Muscle of leg (tissue), 16 donors: ENCODE measurements at places on chromosomes 1 and 21. TPM values are rescaled to one million over a fixed set of nuclear protein-coding genes. Genes with fewer than 3 reads are reported as not detected.
A peak's percentile ranks its signal among the peaks of the same experiment; 100 is the strongest.

The PTPRU gene
- polyA plus RNA-seq: 12.0 TPM

The ABCA4 gene
- 0.39 TPM for polyA plus RNA-seq

The MROH7 gene
- 2.1 TPM for polyA plus RNA-seq

The CLDN17 gene
- not detected for polyA plus RNA-seq

The CHI3L1 gene
- 0.59 TPM for polyA plus RNA-seq

The GRHL3 gene
- 7.7 TPM for polyA plus RNA-seq

The PROK1 gene
- polyA plus RNA-seq: not detected

The VCAM1 gene
- polyA plus RNA-seq: 11.0 TPM

The ANGPTL3 gene
- 0.09 TPM for polyA plus RNA-seq

The INPP5B gene
- 13.6 TPM for polyA plus RNA-seq

The PLA2G2D gene
- polyA plus RNA-seq: not detected

The S100A3 gene
- 0.96 TPM for polyA plus RNA-seq

DNA sequence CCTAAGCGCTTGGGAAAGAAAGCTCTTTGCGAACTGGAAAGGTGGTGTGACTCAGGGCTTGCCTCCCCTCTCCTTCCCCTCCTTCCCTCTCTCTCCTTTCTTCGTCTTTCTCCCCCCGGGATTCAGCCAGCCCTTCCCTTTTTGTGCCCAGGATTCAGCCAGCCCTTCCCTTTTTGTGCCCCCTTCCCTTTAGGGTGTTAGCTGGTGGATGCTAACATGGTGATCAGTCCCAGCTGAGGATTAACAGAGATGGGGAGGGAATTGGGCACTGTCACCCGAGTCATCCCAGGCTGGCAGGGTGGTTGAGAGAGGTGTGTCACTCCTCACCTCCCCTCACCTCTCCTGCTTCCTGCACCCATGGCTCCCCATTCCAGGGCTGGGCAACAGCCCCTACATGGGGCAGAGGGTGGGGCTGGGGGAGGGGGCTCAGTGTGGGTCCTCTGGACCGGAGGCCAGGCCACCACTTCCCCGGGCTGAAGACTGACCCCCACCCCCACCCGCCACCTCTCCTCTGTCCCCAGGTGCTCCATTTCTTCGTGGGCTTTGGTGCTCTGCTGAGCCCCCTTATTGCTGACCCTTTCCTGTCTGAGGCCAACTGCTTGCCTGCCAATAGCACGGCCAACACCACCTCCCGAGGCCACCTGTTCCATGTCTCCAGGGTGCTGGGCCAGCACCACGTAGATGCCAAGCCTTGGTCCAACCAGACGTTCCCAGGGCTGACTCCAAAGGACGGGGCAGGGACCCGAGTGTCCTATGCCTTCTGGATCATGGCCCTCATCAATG, 51.5 kb downstream of the ELK4 start:
- peaks cover 24% of the 10 kb centered on the region for H3K27me3 ChIP-seq
- H3K36me3 ChIP-seq: no peaks in the 10 kb centered on the region

DNA sequence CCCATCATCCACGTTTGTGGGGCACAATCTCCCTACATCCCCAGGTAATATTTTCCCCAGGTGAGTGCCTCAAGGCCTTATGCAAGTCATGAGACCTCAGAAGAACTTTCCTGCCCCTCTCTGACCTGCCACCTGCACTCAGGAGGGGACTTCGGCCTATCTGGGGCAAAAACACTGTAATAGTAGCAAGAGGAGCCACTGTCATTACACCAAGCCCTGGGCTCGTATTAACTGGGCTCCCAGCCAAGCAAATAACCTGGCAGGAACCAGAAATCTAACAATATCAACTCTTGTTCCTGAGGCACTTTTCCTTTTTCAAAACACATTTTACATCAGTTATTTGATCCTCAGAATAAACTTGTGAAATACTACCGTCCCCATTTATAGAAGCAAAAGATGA, 30.9 kb downstream of the LAMB3 start:
- peaks cover 2% of the 10 kb centered on the region for H3K27me3 ChIP-seq
- no peak for DNase-seq
- peaks cover 76% of the 10 kb centered on the region for H3K4me1 ChIP-seq
- H3K36me3 ChIP-seq: no peaks in the 10 kb centered on the region

DNA sequence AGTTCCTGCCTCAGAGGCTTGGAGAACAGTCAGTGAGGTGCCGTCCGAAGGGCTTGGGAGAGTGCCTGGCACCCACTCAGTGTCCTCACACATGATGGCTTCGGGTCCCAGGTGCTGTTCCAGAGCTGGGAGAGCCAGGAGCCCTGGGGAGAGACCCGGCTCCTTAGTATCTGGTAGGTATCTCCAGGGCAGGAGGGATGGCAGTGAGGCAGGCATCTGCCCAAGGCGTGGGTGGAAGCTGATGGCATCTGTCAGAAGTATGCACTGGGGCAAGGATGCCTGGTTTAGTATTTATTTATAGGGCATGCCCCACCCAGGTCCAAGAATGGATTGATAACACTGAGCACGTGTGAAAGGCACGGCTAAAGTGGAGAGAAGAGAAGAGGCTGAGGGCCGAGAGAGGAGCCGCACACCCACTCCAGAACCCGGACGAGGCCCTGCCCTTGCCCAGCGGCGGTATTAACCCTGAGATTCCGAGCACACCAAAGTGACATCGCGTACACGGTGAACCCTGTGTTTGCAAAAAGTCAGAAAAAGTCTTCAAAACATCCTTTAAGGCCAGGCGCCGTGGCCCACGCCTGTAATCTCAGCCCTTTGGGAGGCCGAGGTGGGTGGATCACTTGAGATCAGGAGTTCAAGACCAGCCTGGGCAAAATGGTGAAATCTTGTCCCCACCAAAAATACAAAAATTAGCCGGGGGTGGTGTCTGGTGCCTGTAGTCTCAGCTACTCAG, 2.4 kb downstream of the TP73 start:
- H3K36me3 ChIP-seq: no peaks in the 10 kb centered on the region
- peaks cover 74% of the 10 kb centered on the region for H3K27me3 ChIP-seq
- no peak overlapping the region for H3K4me3 ChIP-seq
- peaks cover 28% of the 10 kb centered on the region for H3K4me1 ChIP-seq
- DNase-seq: no peak

DNA sequence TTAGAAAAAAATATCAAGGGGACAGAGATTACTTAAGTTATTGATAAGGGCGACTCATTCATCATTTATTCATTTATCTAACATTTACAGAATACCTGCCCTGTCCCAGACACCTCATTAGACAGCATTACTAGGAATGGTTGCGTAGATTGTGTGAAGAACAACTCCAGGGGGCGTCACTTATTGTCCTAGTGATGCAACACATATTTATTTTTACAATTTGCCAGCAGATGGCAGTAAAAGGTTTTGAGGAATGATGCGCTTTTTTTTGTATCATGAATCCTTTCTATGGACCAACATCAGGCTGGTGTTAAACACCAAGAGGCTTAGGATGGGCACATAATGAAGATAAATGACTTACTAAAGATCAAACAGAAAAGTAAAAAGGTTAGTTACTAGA, 5.5 kb downstream of the NCAM2 start:
- H3K4me3 ChIP-seq: no peak overlapping the region
- no peaks in the 10 kb centered on the region for H3K36me3 ChIP-seq
- no peaks in the 10 kb centered on the region for H3K27me3 ChIP-seq
- no peaks in the 10 kb centered on the region for H3K4me1 ChIP-seq

DNA sequence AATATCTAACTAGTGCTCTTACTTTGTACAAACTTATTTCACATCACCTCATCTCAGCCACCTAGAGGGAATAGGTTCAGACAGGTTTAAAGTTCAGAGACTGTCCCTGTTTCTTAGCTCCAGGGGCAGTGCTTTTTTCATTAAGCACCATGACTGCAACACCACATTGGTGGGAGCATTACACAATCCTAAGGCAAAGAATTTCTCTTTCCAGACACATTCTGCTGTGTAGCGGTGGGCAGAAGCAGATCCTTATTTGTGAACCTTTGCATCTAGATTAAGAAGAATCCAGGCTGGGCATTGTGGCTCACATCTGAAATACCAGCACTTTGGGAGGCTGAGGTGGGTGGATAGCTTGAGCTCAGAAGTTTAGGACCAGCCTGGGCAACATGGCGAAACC, 16.1 kb downstream of the LCA5L start:
- H3K36me3 ChIP-seq: no peaks in the 10 kb centered on the region
- no peak for DNase-seq
- no peaks in the 10 kb centered on the region for H3K4me1 ChIP-seq
- H3K27me3 ChIP-seq: no peaks in the 10 kb centered on the region
- H3K27ac ChIP-seq: no peak overlapping the region

DNA sequence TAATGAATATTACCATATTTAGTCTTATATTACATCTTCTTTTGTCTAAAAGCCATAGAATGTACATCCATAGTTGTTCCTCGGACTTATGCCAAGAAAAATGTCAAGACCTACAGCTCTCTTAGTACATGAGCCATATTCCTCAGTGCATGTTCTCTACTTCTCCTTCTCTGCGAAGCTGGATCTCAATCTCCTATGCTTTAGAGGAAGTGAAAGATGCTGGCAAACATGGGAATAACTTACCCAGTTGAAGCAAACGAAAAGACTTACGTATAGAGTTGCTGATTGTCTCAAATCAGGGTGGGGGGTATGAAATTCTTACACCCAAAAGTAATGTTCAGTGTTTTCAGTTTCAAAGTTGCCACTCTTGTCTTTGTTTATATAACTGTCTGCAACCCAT, 32.7 kb downstream of the OR13G1 start:
- no peak overlapping the region for H3K27ac ChIP-seq
- DNase-seq: peak; percentile 35

- no peaks in the 10 kb centered on the region for H3K27me3 ChIP-seq
- peaks cover 97% of the 10 kb centered on the region for H3K36me3 ChIP-seq
- H3K27ac ChIP-seq: no peak overlapping the region
Observed at GRCh38 chr1:43441166-43441893, 12.4 kb downstream of the HYI start.

DNA sequence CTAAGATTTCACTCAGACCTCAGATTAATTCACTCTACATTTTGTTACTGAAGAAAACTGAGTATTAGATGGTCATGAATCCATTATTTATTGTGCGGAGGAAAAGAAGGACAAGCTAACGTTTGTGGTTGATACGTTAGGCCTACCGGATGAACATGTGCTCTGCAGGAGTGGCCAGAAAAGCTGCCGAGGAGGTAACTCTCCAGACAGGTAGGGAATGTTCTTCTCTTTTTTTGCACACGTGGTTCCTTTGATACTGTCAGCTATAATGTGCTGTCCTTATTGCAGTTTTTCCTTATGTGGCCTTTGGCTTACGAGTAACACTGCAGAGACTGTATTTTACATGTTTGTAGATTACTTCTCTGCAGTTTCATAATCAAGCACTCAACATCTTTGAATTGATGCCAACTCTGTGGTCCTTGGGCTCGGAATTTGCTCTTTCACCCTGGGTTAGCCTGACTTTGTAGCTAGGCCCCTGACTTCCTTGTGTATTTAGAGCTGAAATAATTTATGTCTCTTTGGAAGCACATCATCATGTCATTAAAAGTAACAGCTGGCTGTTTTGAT, 13.6 kb downstream of the MTR start:
- no peak for DNase-seq
- peaks cover 23% of the 10 kb centered on the region for H3K36me3 ChIP-seq
- no peak overlapping the region for H3K4me3 ChIP-seq

- H3K27me3 ChIP-seq: no peaks in the 10 kb centered on the region
- no peak overlapping the region for H3K27ac ChIP-seq
- H3K4me3 ChIP-seq: no peak overlapping the region
- DNase-seq: no peak
- peaks cover 7% of the 10 kb centered on the region for H3K36me3 ChIP-seq
- no peaks in the 10 kb centered on the region for H3K4me1 ChIP-seq
Observed at GRCh38 chr1:151897991-151898431, 11.3 kb downstream of the THEM4 start.

- no peak for DNase-seq
- no peaks in the 10 kb centered on the region for H3K27me3 ChIP-seq
- no peak overlapping the region for H3K27ac ChIP-seq
- H3K4me1 ChIP-seq: peaks cover 4% of the 10 kb centered on the region
Observed at GRCh38 chr1:230265200-230266115, 160.7 kb downstream of the PGBD5 start.

DNA sequence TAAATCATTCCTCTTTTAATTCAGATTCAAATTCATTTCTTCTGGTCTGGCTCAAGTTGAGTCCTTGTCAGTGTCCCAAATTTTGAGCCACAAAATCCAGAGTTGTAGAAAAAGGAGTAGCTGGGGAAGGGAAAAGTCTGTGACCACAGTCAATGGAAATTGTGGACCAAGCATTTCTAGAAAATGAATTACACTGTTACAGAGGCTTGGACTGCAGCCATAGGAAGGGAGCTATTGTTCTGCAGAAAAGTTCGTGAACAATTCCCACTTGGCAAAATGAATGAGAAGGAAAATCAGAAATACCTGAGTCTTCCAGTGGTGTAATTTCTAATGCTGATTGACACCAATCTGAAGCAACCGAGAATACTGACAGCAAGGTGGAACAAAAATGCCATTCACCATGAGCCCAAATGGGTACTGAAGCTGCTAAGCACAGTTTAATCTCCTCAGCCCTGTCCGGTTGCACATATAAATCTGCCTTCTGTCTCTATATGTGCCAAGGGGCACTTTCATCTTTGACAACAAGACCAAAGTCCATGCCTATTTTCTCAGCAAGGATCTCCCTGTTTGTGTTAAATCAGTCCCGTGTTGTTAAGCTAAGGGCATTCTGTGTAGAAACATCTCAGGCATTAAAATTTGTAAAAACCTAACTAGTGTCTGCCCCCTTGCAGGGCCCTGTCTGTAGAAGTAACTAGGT, 51.3 kb downstream of the TEX35 start:
- no peak overlapping the region for H3K4me3 ChIP-seq
- H3K27me3 ChIP-seq: no peaks in the 10 kb centered on the region
- peak; percentile 69 for DNase-seq
- H3K27ac ChIP-seq: no peak overlapping the region

- H3K27me3 ChIP-seq: peaks cover 4% of the 10 kb centered on the region
- no peak overlapping the region for H3K27ac ChIP-seq
- H3K4me1 ChIP-seq: peaks cover 2% of the 10 kb centered on the region
- H3K36me3 ChIP-seq: no peaks in the 10 kb centered on the region
- DNase-seq: peak; percentile 35
Observed at GRCh38 chr1:62720946-62721554, 32.9 kb upstream of the DOCK7 start.

GRCh38 chr1:32468791-32469190, 3.9 kb downstream of the ZBTB8B start:
- H3K27me3 ChIP-seq: peaks cover 35% of the 10 kb centered on the region
- H3K4me1 ChIP-seq: peaks cover 17% of the 10 kb centered on the region
- H3K27ac ChIP-seq: no peak overlapping the region
- no peaks in the 10 kb centered on the region for H3K36me3 ChIP-seq

GRCh38 chr1:240591564-240591963, 20.4 kb downstream of the GREM2 start:
- DNase-seq: peak; percentile 53
- no peak overlapping the region for H3K4me3 ChIP-seq
- peaks cover 9% of the 10 kb centered on the region for H3K4me1 ChIP-seq
- no peaks in the 10 kb centered on the region for H3K27me3 ChIP-seq
